ENCODE measurements at places on chromosomes 1 and 21.

GRCh38 chr1:233082778-233083550 lies 132.6 kb downstream of the NTPCR start:
- DNase-seq = no peak

- no peak for DNase-seq
Observed at GRCh38 chr1:64651841-64652240, 93.0 kb upstream of the RAVER2 start.

- DNase-seq = no peak
Observed at GRCh38 chr1:50700214-50700613, 259.9 kb downstream of the FAF1 start.

- no peak for DNase-seq
Observed at GRCh38 chr1:53306168-53306567, 21.7 kb downstream of the LRP8 start.

GRCh38 chr1:79592707-79593106 lies 586.2 kb upstream of the ADGRL4 start:
- no peak for DNase-seq

DNA sequence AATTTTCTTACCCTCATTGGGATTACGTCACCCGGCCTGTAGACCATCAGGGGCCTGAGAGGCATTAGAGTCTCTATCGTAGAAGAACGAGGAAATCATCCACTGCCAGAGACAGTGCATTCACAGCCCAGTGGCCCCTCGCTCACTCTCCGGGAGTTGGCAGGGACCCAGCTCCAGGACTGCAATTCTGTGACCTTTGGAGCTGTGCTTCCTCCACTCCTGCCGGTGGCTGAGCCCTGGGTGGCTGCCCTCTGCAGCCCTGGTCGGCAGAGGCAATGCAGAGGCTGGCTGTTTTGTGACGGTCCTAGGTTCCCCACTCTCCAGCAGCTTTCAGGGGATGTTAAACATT lies 12.7 kb downstream of the SLC37A1 start:
- no peak for DNase-seq

GRCh38 chr1:39753132-39754025 lies 14.7 kb downstream of the PPIE start:
- no peak for DNase-seq

GRCh38 chr1:94917251-94917650 lies 9.7 kb downstream of the CNN3 start:
- DNase-seq = no peak

- DNase-seq = no peak
Observed at GRCh38 chr1:212415107-212415841, 588 bp upstream of the PACC1 start.

GRCh38 chr21:17610911-17611310 lies 1.8 kb downstream of the BTG3 start:
- DNase-seq = no peak

DNA sequence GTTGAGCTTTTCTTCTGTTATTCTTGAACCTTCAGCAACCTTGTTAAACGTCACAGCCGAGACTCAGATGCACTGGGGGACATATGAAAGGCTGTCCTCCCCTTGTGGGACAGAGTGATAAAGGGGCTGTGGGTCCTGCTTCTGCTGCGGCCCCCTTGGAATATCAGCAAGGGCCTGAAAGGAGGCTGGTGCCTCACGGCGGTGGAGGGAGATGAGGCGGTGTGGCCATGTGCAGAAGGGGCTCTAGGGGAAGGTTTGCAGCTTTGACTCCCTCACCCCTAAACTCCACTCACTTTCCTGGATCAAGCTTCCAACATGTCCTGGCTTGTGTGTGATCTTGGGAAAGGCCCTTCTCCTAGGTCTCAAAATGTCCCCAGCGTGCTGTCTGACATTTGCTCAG lies 270.7 kb upstream of the CSF3R start:
- DNase-seq = no peak

DNA sequence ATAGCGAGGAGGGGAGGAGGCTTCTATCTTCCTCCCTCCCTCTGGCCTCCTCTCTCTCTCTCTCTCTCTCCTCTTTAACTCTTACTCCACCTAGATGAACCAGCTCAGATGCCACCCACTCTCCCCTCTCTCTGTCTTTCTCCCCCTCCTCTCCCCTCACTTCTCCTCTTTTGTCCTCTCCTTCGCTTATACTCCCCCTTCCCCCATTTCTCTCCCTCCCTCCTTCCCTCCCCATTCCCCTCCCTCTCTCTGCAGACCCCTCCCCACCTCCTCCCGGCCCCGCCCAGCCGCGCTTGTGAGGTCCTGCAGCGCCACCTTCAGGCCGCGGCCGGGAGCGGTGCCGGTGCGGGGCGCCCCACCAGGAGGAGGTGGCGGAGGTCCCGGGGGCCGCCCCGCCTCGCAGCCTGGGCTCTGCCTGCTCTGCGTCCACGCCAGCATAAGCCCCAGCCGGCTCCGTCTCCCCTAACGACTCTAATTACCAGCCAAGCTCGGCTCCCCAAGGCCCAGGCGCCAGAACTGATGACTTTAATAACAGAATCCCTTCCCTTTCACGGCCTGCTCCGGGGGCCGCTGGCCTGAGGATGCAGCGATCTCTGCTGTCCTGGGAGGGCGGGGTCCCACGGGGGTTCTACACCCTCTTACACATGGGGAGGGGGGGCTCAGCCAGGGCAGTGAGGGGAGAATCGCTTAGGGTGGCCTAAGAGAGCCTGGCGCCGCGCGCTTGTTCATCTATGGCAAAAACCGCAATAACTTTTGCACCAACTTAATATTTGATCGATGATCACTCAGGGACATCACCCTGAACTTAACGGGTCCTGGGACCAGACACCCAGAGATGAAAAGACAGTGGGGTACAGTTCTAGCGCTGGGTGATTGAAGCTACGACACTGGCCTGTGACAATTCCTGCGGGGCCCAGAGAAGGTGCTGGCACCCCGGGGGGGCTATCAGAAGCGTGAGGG lies 637.3 kb downstream of the MATN1 start:
- peak; percentile 50 for DNase-seq

DNA sequence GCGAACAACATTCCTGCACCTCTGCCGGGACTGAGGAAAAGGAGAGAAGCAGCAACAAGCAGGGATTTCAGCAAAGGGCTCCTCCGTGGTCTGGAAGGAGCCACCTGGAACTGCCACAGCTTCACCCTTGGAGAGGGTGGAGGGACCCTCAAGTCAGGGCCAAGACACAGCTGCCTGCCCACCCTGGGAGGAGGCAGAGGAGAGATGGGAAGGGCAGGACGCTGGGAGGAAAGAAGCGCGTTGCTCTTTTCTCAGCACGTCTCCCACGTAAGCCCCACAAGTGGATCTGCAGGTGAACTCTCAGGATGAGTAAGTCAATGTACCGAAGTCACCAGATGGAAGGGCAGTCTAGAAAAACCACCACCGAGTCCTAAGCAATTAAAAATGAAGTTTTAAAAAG lies 39.6 kb downstream of the SLC19A1 start:
- no peak for DNase-seq

DNA sequence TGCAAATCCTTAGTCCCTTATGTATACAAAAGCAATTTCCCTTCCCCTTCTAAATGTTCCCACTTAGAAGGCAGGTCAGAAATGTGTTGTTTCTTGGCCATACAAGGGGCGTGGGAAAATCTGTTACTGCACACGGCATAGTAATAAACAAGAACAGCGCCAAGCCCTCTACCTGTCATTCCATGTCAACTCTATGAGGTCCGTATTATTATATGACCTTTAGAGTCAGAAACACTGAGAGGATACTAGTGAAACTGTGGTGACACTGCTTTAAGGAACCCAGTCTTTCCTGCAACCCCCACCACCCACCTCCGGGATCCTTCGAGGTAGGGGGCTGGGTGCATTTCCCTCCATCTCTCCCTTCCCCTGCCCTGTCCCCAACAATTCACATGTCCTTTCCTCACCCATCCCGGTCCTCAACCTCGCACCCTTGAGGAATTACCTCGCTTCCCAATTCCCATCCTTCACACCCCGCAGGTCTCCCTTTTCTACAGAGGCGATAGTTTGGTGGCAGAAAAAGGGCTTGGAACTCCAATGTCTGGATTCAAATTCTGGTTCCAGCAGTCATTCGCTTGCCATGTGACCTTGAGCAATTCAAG lies 647 bp downstream of the SDHB start:
- no peak for DNase-seq

DNA sequence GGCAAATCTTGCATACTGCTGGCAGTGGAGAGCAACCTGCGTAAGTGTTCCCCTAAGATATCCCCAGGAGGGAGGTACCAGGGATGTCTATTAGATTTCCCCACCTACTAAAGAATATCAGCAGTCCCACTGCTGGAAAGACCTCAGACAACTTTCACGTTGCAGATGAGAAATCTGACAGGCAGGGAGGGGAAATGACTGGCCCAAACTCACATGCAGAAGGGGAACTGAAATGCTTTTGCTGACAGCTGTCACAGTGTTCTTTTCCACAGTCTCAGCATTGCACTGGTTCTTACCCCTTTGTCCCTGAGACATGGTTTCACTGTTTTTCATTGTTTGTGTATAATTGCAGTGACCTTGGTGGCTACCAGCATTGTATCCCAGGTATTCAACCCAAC lies 84.8 kb upstream of the ATP1A1 start:
- DNase-seq = no peak

- DNase-seq = no peak
Observed at GRCh38 chr1:28865997-28866650, 48.2 kb upstream of the EPB41 start.

DNA sequence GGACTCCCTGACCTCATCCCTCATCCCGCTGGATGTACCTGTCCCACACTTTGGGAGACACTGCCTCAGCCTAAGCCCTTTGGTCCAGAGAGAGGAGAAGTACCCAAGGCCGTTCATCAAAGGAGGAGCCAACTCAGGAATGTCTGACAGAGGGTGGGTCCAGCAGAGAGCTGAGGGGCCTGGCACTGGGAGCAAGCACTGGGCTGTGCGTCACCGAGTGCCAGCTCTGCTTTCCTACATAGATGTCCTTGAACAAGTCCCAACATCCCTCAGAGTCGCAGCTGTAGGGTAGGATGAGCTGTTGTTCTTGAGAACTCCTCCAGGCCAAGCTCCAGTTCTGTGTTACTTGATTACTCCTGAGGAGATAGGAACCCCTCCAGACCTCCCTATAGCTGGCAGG lies 68.8 kb upstream of the ACOT11 start:
- no peak for DNase-seq

DNA sequence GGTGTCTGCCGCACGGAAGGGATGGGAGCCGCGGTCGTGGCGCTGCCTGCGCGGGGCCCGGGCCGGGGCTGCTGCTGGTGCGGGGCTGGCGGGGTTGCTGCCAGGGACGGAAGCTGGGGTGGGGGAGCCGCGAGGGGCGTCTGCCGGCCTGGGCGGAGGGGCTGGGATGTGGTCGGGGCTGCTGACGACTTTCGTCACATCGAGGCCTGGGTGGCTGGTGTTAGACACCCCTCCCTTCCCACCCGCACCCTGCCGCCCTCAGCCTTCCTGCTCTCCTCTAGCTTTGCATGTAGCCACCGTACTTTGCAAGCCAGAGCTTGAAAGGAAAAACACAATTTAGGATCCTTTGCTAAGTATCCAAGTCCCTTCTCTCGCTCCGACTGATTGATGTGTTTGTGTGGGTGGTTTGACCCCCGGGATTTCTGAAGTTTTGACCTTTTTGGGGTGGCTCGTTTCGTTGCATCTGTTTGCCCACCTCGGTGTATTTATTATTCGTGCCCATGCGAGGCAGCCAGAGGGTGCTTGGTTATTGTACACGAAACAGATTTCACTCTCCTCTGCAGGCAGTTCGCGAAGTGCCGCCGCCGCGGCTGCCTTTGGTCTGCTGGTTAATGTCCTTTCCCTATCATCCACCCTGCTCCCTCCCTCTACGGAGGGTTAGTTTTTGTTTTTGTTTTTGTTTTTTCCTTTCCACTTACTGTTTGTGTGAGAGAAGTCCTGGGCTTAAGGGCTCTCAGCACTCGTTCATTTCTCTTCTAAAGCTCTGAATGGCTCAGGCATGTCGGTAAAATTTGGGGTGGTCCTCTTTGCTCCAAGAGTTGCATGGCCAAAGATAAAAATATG lies 868 bp downstream of the C1orf21 start:
- DNase-seq = peak; percentile 28

DNA sequence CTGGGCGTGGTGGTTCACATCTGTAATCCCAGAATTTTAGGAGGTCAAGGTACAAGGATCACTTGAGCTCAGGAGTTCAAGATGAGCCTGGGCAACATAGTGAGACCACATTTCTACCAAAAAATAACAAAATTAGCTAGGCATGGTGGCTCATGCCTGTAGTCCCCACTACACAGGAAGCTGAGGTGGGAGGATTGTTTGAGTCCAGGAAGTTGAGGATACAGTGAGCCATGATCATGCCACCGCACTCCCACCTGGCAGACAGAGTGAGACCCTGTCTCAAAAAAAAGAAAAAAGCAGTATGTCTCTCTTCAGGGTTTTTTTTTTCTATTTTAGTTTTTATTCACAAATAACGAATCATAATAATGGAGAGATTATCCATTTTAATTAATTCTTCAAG lies 233.7 kb upstream of the DMRTA2 start:
- DNase-seq = no peak

GRCh38 chr1:204920511-204920910 lies 49.8 kb downstream of the NFASC start:
- DNase-seq = no peak

- no peak for DNase-seq
Observed at GRCh38 chr1:202182040-202182877, 11.3 kb upstream of the LGR6 start.

DNA sequence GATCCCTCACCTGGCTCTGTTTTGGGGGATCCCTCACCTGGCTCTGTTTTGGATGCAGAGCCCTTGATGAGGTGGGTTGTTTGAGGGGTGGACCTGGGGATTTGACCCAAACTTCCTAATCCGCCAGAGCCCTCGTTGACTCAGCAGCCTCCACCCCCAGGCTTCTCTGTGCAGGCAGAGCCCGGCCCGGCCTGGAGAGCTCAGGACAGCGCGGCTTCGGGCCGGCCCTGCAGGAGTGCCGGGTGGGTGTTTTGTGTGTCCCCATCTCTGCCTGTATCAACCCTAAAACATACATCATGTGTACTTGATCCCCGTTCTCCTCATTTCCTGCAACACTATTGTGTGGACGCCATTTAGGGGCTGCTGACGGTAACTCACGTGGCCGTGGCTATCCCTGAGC lies 124.2 kb downstream of the SIK1 start:
- DNase-seq = no peak

DNA sequence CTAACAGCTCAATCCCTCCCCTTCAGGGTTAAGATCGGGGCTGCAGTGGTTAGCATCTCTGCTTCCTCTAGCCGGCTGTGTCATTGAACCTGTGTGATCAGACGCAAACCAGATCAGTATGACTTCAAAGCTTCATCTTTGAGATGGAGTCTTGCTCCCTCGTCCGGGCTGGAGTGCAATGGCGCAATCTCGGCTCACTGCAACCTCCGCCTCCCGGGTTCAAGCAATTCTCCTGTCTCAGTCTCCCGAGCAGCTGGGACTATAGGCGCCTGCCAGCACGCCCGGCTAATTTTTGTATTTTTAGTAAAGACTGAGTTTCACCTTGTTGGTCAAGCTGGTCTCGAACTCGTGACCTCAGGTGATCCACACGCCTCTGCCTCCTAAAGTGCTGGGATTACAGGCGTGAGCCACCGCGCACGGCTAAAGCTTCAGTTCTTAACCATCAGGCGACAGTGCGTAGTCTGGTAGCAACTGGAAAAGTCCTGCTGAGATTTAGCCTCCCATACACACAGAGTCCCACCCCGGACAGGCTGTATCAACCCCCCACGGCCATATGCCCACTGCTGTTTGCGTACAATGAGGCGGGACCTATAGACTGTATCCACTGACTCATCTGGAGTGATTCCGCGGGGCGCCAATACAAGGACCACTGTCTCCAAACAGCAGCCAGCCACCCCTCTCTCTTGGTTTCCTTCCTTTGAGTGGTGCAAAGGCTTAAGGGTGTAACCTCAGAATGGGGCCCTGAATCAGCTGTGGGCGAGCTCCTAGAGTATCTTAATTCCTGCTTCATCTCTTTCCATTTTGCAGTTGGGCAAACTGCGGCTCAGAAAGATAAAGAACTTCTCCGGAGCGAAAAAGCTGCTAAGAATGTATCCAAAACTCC lies 23.3 kb downstream of the CELA3A start:
- DNase-seq = peak; percentile 82

Data from activated CD4-positive, alpha-beta T cell treated with anti-CD3 and anti-CD28 coated beads, Interleukin-10, Interleukin-2, amounts not matched to agents 100 ng/mL and 50 ng/mL, durations not matched to agents 16 hours and 8 hours (primary cell).